ENCODE measurements at places on chromosomes 2 and 18.

GRCh38 chr2:101617188-101617587 lies 80.3 kb upstream of the MAP4K4 start:
- DNase-seq: no peak

- no peak for DNase-seq
Measured at GRCh38 chr2:238475034-238475433, 48.3 kb downstream of the ASB1 start.

DNA sequence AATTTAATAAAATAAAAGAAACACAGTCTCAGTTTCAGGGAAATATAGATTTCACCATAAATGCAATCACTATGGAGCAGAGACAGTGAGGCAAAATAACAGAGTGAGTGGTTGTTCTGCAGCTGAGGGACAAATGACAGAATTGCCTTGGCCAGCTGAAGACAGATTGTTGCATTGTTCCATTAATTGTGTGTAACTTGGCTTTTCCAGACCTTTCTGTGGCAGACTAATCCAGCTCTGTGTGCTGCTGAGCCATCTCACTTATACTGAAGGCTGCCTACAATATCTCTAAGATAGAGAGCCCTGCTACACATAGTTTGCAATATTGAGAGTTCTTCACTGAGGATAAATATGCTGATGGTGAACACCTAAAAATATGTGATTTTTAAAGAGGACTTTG lies 11.5 kb downstream of the LRRTM1 start:
- no peak for DNase-seq

DNA sequence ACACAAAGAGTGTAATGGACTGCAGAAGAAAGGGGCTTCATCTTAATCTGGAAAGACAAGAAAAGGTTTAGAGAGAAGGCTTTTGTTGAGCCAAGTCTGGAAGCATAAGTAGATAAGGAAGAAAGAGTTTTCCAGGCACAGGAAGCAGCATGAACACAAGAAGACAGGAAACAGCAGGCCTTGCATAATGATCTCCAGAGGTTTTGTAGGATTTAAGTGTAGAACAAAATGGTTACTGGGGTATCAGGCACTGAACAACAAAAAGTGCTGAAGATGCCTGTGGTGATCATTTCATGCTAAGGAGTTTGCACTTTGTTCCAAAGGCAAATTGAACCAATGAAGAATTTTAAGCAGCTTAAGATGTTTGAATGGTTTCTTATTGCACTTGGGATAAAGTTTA lies 281.6 kb upstream of the TANK start:
- DNase-seq: no peak

- DNase-seq: no peak
Measured at GRCh38 chr2:226772389-226773179, 27.0 kb downstream of the IRS1 start.

DNA sequence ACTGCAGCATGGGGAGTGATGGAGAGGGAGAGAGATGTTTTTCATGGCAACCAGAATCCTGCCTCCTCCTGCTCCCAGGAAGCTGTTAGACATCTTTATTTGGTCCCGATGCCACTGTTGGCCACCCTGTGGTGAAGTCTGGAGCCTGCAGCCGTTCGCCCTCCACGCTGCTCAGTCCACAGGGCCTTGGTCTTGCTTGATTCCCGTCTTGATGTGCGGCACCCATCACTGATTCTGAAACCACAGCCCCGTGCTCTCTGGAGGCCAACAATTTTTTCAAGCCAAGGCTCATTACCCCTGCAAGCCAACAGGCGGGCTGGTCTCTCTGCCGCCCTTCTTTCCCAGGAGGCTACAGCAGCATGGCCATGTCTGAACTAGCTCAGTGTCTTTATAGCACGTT lies 24.5 kb downstream of the SIGLEC15 start:
- no peak for DNase-seq

DNA sequence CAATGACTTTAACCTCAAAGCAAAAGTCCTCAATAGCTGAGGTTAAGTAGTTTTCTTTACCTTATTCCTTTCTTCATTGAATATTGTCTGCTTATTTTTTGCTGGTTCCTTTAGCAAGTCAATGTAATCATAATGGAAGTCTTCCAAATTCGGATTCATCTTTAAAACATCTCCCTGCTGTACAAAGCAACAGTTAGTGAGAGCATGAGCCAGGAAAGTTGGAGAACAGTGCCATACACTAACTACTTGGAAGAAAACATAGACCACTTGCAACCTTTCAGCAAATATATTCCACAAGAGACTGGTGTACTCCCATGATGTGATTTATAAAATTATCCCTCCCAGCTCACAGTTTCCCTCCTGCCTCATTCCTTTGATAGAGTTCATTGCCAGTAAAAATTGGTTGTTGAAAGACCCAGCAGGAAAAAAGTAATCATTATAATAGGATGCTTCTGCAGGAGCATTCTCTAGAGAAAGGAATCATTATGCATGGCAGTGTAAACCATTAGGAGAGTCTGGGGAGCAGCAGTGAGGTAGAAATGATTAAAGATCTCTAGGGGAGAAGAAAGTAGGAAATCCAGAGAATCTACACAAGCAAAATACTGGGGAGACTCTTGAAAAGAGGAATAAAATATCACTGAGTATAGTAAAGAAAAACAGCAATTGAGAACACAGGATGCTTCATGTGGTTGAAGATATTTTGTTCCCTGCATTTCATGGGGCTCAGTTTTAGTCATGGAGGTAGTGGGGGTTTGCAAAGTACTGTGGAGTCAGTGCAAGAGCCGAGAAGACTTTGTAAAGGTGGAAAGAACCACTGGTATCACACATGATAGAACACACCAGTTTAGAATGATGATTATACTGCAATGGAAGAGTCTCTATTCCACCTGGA lies 38.6 kb upstream of the TTN start:
- no peak for DNase-seq

DNA sequence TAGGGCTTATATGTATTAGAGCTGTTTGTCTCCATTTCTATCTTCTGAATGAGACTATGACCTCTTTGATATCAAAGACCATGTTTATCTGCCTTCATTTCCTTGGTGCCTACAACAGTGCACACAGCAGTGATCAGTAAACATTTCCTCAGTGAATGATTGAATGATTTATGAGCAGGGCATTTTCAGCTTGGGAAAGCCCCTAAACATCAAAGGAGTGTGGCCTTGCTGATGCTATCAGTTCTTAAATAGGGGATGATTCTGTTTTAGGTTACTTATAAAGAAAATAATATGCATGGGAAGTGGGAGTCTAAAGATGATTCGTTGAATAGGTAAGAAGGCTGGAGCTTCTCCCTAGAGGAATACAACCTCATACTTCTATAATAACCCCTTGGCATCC lies 425.3 kb downstream of the ZNF521 start:
- no peak for DNase-seq

- no peak for DNase-seq
Measured at GRCh38 chr2:100581277-100581612, 18.5 kb downstream of the PDCL3 start.

DNA sequence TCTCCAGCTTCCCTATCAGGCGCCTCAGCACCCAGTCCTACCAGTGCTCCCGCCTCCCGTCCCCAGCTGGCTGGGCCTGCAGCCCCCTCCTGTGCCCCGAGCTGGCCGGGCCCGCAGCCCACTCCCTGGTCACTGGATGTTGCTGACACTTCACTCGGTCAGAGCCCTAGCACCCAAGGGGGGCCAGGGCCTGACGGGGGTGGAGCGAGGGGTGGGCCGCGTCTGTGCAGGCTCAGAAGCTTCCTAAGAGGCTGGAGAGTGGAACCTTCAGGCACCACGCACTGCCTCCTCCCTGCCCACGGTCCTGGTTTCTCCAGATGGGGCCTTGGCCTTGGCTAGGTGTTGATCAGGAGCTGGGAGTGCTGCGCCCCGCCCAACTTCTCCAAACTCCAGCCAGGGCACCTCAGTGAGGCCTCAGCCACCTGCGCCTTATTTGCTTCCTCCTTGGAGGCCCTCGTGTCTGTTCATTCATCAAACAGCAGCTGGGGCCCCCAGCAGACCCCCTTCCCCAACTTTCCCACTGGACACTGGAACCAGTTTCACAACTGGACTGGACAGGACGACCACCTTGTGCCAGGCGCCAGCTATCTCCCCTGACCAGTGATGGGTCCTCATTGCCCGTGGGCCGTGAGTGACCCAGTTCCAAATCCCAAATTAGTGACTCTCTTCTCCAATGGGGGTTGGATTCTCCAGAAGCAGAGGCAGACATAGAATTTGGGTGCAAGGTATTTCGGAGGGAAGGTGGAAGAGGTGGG lies 16.7 kb downstream of the CAPN10 start:
- DNase-seq: no peak

DNA sequence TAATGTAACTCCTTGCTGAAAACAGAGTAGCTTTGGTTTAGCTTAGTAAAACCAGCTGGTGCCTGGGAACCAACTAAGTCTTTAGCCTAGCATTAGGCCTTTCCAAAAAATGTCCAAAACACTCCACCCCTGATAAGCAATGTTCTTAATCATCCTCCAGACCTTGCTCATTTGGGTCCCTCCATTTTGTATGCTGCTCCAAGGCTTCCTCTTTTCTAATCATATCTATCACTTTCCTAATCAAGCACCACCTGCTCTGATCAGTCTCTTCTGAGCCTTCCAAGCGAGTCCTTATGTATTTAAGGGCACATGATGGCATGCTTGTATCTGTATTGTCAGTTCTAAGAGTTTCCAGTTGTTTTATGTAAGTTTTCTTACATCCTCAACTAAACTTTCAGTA lies 23.6 kb downstream of the THADA start:
- no peak for DNase-seq

DNA sequence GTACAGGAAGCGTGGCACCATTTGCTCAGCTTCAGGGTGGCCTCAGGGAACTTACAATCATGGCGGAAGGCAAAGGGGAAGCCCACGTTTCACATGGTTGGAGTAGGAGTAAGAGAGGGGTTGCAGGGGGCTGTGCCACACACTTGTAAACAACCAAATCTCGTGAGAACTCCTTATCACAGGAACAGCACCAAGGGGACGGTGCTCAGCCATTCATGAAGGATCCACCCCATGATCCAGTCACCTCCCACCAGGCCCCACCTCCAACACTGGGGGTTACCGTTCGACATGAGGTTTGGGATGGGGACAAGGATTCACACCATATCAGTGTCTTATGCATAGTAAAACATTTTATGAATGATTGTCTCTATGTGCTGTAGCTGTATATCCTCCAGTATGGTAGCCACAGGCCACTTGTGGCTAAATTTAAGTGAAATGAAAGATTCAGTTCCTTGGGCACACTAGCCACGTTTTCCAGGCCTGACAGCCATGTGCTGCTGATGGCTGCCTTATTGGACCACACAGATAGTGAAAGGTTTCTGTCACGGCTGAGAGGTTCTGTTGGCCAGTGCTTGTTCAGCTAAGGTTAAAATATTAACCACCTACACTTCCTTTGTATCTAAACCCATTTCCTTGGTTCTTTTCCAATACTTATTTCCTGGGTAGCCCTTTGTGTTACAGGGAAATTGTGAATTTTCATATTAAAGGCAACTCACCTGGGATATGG lies 77.3 kb downstream of the AGAP1 start:
- DNase-seq: no peak

DNA sequence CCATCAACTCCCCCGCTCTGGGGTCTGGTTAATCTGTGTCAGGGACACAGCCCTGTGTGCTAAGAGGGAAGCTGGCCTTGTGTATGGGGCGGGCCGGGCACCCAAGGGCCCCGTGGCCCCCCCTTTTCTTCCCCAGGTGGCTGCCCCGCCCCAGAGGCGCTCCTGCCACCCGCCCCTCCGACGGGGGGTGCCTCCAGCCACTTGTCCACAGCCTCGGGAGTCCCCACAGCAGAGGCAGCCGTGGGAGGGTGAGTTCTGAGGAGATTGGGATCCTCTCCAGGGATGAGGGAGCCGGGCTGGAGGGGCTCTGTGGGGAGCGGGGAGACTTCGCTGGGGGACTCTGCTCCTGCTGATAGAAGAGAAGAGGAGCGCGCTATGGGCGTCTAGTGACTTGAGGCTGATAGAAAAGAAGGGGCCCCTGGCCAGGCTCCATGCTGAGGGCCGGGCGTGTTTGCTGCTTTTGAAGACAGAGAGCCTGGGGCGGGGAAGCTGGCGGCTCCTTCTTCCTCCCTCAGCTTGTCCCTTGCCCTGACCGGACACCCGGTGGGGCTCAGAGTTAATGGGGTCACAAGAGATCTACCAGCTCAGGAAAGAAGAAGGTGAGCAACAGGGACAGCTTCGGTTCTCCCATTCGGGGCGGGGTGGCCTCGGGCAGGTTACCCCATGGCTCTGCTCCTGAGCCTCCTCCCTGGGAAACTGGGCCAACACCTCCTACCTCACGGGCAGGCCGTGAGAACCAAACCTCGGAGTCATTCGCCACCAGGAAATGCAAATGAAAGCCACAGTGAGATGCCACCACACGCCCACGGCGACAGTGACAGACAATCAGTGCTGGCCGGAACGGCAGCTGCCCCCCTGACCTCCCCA lies 89.4 kb upstream of the TAF1B start:
- DNase-seq: peak; percentile 57

- no peak for DNase-seq
Measured at GRCh38 chr2:9222239-9222892, 15.8 kb downstream of the ASAP2 start.

GRCh38 chr18:60980422-60981005 lies 352.7 kb upstream of the CDH20 start:
- no peak for DNase-seq

- DNase-seq: no peak
Measured at GRCh38 chr2:128405467-128405900, 86.8 kb upstream of the HS6ST1 start.

DNA sequence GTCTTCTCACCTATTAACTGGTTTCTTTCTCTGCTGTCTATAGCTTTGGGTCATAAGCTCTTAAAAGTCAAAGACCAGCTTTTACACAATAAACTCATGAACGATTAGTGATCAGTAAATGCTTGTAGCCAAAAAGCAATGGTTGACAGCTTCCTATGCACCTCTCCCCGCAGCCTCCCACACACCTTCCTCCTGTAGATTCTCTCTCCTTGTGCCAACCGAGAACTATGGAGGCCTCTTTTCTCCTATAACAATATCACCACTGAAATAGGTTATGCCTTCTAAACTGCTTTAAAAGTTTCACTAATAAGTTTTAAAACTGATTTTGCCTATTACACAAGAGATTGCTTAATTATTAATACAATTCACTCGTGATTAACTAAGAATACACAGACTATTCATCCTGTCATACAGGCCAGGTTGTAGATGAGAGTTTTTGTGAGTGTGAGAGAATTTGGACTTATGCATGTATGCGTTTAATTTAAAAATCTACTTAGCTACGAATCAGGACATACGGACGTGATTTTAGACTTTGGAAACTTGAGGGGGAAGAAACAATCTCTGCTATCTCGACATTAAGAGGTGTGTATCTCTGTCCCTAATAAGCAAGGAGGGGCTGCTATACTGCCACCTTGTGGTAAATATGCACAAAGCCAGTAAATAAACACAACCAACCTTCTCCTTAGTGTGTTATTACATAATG lies 229.1 kb upstream of the RBBP8 start:
- no peak for DNase-seq

DNA sequence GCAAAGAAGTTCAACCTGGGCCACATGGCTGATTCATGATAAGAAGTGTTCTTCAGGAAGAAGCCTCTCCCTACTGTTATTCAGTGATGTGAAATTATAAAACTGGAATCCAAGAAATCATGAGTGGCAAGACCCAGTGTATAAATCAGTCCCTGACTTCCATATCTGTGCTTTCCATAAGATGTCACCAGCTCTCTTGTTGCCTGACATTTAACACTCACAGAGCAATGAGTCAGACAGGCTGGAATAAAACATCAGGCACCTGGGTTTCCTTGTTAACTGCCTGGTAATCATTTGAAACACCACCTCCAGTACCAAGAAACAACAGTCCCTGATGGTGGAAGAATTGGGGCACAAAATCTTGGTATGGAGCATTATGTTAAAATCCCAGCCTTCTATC lies 76.1 kb downstream of the SCG2 start:
- DNase-seq: no peak

GRCh38 chr2:216478151-216478550 lies 20.5 kb upstream of the RPL37A start:
- DNase-seq: no peak

- DNase-seq: no peak
Measured at GRCh38 chr2:238899386-238899785, 51.5 kb downstream of the TWIST2 start.
